ENCODE measurements at places on chromosomes 13 and 19. TPM values are rescaled to one million over a fixed set of nuclear protein-coding genes. Genes with fewer than 3 reads are reported as not detected.

Gene ANO8
- total RNA-seq = 9.4 TPM

Gene CEACAM19
- total RNA-seq = 5.8 TPM

GRCh38 chr19:28034936-28035335, 1178.0 kb downstream of the UQCRFS1 start:
- DNase-seq = no peak

DNA sequence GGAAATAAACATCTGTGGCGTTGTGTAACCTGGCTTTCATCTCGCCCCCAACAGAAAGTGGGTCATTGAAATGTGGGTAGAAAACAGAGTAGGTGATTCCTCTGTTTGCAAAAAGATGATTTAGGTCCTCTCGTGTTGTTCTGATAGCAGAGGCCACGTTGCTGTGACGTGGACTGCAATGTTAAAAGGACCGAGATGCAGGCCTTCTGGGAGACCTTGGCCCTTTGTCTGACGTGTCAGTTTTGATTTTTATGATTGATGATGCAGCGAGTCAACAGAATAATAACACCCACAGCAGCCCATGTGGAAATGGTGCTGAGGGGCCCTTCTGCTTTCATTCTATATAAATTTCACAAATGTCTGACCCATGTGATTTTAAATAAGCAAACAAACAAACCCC, 68.9 kb downstream of the FGF9 start:
- DNase-seq = no peak

DNA sequence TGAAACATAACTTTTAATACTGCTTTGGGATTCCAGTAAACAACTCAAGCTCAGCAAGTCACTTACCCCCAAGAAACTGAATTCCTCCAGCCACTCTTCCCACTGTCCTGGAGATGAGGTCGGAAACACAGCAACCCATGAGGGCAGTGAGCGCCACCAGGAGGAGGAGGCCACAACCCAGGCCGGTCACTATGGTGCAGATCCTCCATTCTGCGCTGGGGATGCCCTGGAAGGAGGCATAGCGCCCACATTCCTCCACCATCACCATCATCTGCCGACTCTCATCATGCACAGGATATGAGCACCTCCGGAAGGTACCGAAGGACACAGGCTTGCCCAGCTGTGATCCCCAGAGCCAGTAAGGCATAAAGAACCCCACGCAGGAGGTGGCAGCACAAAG, 2.2 kb downstream of the LHFPL6 start:
- DNase-seq = no peak
